Fibroblast of the aortic adventitia (primary cell): ENCODE measurements at places on chromosomes 3 and 15. TPM values are rescaled to one million over a fixed set of nuclear protein-coding genes. Genes with fewer than 3 reads are reported as not detected.

Gene IQCF5
- not detected in 2 replicates for total RNA-seq

Gene OR5H15
- total RNA-seq: not detected in 2 replicates

Gene CAMK2N2
- 0.09 and 0.41 TPM in 2 replicates for total RNA-seq

Gene POPDC2
- 0.27 and 1.6 TPM in 2 replicates for total RNA-seq

Gene FAM227B
- total RNA-seq: 4.3 and 5.6 TPM in 2 replicates

Gene ZNF660
- 2.0 and 6.9 TPM in 2 replicates for total RNA-seq

Gene TOP2B
- 76.6 and 176 TPM in 2 replicates for total RNA-seq

Gene ADGRG7
- not detected in 2 replicates for total RNA-seq

Gene RASGRP1
- 0.09 TPM in 1 of 2 replicates, not detected in the other for total RNA-seq
